Tibial nerve (tissue), 4 donors: ENCODE measurements at places on chromosomes 12 and 14. TPM values are rescaled to one million over a fixed set of nuclear protein-coding genes. Genes with fewer than 3 reads are reported as not detected.

DNA sequence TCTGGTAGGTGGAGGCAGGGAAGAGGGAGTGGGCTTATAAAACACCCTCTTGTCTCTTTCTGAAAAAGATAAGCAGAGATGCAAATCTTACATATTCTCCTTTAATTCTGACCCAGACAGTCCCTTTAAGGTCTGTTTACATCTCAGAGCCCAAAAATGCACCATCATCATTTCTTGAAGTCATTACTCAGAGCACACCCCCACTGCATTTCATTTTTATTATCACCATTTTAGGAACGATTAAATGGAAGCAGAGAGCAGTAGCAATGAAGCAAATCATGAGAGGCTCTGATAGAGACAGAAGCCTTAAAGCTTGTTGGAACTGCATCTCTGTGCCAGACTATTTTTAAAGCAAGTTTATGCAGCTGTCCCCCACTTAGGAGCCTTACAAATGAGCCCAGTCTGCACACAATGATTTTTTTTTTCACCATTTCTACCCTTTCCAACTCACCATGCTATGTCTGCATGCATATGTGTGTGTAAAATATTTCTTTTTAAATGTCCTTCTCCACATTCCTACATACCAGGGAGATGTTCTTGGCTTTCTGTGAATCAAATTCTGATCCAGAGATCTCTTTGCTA lies 311.0 kb downstream of the GRIN2B start:
- H3K27ac ChIP-seq = no peak overlapping the region
- H3K4me1 ChIP-seq = no peaks in the 10 kb centered on the region
- no peak overlapping the region for H3K4me3 ChIP-seq
- no peaks in the 10 kb centered on the region for H3K36me3 ChIP-seq

ESR2 gene
- total RNA-seq = 0.59 TPM

GRCh38 chr12:40502322-40502721 lies 189.9 kb upstream of the CNTN1 start:
- H3K4me1 ChIP-seq = no peaks in the 10 kb centered on the region
- H3K4me3 ChIP-seq = no peak overlapping the region
- H3K36me3 ChIP-seq = no peaks in the 10 kb centered on the region
- no peak overlapping the region for H3K27ac ChIP-seq

DNA sequence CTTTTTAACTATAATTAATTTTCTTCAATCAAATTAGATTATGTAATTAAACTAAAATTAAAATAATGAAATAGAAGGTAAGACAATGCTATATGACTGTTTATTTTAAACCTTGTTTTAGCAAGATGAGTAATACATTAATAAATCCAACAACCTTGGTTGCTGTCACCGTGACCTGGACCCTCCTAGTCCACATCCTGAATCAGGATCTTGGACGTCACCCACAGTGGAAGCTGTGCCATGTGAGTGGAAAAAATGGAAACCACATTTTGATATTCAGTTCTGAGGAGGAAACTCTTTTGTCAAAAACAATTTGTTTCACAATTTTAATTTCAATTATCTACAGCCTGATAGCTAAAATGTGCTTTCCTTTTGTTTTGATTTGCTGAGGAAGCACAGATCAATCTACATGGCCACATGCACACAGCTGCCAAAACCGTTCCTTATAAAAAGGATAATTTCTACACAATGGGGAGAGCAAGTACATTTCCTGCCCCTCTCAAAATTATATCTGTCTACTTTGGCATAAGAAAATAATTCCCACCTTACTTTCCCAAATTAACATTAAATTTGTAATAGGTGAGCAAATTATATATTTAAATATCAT lies 255.5 kb downstream of the RASSF9 start:
- no peak for DNase-seq
- no peak overlapping the region for H3K27ac ChIP-seq
- no peaks in the 10 kb centered on the region for H3K4me1 ChIP-seq
- no peaks in the 10 kb centered on the region for H3K27me3 ChIP-seq
- H3K4me3 ChIP-seq = no peak overlapping the region

- H3K4me1 ChIP-seq = no peaks in the 10 kb centered on the region
- H3K27ac ChIP-seq = no peak overlapping the region
- no peaks in the 10 kb centered on the region for H3K27me3 ChIP-seq
Measured at GRCh38 chr12:11907625-11908024, 163.1 kb upstream of the BCL2L14 start.

UNC79 gene
- under 0.01 TPM for total RNA-seq

GRCh38 chr14:101235335-101236103 lies 325.8 kb upstream of the DIO3 start:
- H3K4me3 ChIP-seq = no peak overlapping the region
- no peak overlapping the region for H3K27ac ChIP-seq
- no peak for DNase-seq
- no peaks in the 10 kb centered on the region for H3K36me3 ChIP-seq

- no peak for DNase-seq
- H3K4me1 ChIP-seq = no peaks in the 10 kb centered on the region
- H3K4me3 ChIP-seq = no peak overlapping the region
- no peaks in the 10 kb centered on the region for H3K36me3 ChIP-seq
Measured at GRCh38 chr12:127711108-127711507, 555.9 kb upstream of the TMEM132C start.

GRCh38 chr12:93950311-93950710 lies 198.1 kb upstream of the PLXNC1 start:
- no peaks in the 10 kb centered on the region for H3K4me1 ChIP-seq
- DNase-seq = no peak
- H3K27ac ChIP-seq = peak overlapping the region; percentile 39
